Activated CD8-positive, alpha-beta memory T cell treated with anti-CD3 and anti-CD28 coated beads, Interleukin-2, amount 10 ng/mL, durations not matched to agents 7 days and 5 days (primary cell): ENCODE measurements at places on chromosomes 3 and 15.

DNA sequence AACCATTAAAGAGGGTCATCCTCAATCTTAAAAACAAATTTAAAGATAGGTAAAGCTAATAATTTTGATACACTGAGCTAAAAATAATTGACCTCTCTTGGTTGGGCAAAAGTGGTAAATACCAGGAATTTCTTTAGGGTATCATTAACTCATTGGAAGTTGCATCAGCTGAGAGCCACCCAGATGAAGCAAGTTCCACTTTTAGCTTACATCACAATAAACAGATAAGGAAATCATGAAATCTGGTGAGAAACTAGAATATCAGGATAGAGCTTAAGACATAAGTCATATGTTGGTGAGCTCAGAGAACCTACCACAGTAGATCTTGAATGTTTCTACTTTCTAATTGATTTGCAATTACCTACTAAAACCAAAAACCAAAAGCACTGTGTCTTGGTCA lies 97.4 kb upstream of the SLC2A2 start:
- DNase-seq: no peak

DNA sequence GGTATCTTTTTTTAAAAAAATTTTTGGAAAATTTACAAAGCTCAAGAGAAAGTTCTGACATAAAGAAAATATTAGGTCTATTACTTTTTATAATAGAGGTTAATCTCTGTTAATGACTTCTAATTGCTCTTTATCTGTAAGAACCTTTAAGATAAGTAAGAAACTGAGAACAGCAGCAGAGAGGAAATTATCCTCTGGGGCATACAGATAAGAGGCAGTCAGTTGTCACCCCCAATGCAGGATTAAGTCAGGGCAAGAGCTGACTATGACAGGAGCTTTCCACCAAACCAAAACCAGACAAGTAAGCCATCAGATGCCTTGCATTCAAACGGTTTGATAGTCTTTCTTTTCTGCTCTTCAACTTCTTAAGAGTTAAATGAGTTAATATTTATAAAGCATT lies 149.0 kb downstream of the GSK3B start:
- no peak for DNase-seq

GRCh38 chr15:80568876-80569605 lies 126.1 kb upstream of the ABHD17C start:
- no peak for DNase-seq

DNA sequence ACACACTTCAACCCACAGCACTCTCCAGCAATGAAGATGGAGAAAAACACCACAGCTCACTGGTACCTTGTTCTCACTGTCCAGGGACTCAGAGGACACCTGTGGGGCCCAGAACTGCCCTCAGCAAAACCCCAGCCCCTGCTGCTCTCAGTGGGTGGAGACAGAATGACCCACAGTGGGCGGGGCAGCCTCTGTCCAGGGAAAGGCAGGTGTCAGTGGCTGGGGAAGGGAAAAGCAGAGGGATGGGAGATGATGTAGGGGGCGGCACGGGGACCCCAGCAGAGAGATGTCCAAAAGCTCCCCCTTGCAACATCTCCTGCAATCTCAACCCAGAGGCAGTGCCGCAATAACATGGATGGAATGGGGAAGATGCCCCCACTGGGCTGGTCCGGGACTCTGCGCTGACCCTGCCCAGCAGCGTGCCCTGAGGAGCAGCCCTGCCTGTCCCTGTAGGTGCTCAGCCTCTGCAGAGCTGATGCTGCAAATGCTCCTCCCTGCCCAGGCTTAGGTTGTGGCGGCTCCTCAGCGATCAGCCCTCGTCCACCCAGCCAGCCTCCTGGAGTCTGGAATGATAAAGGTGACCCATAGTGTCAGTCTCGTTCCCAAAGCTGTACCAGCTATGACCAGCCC lies 193.9 kb downstream of the XXYLT1 start:
- DNase-seq: no peak

DNA sequence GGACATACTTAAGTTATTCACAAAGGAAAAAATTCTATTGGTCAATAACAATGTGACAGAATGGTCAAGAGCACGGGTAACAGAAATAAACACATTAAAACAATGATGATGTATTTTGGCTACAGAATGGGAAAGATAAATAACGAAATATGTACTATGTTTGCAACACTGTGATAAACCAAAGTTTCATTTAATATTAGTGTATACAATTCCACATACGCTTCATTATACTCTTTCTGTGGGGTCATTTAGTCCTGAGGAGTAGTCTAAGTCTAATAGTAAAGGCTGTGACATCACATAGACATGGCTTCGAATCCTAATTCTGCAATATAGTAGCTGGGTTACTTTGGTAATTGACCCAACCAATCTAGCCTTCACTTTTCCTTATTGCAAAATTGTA lies 408.3 kb downstream of the MCTP2 start:
- DNase-seq: no peak

DNA sequence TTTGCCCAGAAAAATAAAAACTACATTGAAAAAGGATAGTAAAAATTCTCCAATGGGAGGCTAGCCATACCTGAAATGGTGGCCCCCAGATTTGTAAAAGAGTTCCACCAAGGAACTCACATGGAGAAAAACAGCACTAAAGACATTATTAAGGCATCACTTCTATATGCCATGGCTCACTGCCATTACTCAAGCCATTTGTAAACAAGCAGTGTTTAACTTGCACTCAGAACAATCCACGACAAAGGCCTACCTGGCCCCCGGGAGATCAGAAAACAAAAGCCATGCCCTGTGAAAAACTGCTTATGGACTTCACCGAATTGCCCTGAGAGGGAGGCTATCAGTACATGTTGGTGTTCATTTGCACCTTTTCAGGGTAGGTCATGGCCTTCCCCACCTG lies 19.6 kb downstream of the CCR8 start:
- DNase-seq: no peak

- no peak for DNase-seq
Measured at GRCh38 chr3:195763076-195763830, 42.5 kb downstream of the MUC20 start.

- DNase-seq: no peak
Measured at GRCh38 chr3:24202071-24202470, 257.0 kb downstream of the NR1D2 start.

DNA sequence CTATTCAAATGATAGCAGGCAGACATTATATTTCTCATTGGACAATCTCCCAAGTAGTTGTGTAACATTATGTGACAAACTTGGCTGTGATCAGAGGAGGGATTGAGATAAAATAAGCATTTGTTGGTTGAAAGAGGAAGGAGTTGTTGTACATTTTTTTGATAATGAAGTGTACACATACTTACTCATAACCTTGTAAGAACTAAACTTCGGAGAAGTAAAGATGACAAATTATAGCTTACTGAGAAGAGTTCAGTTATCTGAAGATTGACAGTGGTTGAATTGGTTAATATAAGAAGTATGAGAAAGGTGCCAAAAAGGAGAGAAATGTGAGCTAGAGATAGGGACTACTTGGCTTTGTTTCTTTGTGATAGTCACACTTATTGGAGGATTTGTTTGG lies 32.6 kb downstream of the STT3B start:
- DNase-seq: no peak

DNA sequence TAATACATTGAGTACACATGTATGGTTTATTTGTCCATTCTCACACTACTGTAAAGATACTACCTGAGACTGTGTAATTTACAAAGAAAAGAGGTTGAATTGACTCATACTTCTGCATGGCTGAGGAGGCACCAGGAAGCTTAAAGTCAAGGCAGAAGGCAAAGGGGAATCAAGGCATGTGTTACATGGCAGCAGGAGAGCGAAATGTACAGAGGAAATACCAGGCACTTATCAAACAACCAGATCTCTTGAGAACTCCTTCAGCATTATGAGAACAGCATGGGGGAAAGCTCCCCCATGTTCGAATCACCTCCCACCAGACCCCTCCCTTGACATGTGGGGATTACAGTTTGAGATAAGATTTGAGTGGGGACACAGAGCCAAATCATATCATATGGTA lies 666.3 kb downstream of the ZBBX start:
- DNase-seq: no peak

DNA sequence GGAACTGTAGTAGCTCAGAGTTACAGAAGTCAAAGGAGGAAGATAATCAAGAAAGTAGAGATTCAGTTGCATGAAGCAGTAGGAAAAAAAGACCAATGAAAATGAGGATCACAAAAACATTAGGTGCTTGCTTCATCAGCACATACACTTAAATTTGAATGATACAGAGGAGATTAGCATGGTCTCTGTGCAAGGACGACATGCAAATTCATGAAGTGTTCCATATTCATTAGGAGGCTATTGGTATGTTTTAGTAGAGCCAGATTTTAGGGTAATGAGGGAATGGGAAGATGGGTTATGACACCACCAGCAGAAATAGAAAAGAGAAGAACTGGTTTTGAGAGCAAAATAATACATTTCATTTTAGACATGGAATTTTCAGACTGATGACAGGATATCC lies 21.0 kb upstream of the TTC14 start:
- DNase-seq: no peak

GRCh38 chr3:132284781-132285619 lies 32.2 kb upstream of the ACP3 start:
- no peak for DNase-seq

- no peak for DNase-seq
Measured at GRCh38 chr3:61901496-61901895, 340.1 kb downstream of the PTPRG start.

DNA sequence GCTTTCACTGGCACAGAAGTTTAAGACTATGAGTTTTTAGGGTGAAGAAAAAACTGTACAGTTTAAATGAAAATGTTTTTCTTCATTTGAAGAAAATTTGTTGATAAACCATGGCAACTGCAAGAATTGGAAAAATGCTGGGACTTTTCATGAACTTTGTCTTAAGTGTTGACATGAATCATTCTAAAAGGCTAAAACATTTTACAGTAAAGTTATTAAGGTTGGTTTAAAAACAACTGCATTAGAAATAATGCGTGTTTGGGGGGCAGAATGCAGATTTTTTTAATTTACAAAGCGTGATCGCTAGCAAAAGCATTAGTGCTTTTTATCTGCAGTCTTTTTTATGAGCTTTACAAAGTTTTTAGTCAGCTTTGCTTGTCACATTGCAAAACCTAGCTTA lies 601.9 kb upstream of the TGFBR2 start:
- DNase-seq: no peak

DNA sequence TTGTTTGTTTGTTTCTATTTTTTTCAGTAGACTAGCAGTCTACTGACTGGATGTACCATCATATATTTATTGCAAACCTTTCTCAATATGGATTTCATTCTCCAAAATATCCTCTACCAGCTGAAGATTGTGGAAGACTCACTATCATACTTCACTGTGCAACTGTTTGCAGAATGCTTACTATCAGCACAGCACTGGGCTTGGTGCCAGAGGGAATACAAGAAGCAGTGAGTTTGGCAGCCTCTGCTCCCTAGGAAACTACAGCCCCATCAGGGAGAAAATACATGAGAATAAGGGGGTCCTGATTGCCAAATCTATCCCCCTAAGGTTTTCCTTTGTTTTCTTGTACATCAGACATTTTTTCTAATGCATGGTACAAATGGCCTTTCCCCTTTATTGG lies 27.5 kb downstream of the AQP9 start:
- DNase-seq: no peak

DNA sequence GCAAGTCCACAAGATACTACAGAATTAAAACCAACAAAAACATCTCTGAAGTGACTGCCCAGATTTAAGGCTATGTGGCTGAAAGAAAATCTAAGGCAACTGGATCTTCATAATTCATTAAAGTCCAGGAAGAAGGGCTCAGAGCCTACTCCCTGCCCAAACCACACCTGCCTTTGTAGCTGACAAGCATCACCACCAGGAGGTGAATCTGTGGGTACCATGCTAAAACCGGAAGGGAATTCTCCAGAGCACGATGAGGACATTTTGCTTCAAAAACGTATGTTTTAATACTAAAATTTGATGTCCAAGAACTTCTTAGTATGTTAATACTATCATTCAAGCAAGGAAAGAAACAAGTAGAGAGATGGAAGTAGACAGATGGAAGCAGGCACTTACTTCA lies 495.9 kb upstream of the NECTIN3 start:
- DNase-seq: no peak

- DNase-seq: peak; percentile 60
Measured at GRCh38 chr3:24680214-24680967, 185.7 kb upstream of the THRB start.
